NCI-H1694 (cell line): ENCODE measurements at places on chromosomes 13 and 19.

- peak; percentile 74 for DNase-seq
Measured at GRCh38 chr19:49570997-49571676, 9.2 kb downstream of the NOSIP start.

DNA sequence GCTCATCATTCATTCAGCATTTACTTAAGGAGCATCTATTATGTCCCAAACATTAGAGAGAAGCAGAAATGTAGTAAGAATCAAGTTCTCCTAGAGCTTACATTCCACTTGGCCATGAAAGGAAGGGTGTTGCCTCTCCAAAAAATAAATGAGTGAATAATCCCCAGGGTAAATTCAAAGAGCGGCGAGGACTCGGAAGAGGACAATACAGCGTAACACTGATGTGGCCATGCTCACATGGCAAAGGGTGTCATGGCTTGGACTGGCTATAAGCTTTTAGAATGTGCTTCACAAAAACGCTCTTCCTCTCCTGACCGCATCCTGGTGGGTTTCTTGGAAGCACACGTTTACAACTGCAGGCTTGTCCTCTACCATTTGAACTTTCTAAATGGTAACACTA lies 290.2 kb downstream of the IRS2 start:
- no peak for DNase-seq

DNA sequence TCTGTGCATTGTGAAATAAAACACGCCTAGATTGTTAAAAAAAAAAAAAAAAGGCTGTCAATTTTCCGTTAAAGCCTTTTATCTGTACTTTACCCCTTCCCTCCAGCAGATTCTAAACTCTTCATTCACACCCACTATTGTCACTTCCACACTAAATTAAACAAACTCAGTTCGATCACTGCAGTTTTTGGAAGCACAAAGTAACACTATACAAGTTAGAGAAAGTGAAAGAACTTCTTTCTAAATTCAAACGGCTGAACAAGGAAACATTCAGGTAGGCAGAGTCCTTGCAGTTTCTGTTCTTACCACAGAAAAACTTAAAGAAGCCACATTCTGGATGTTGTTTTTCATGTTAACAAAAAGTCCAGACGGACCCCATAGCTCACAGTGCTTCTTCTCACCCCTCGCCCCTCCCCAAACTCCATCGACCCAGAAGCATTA lies 27.5 kb upstream of the UBE2L5 start:
- DNase-seq = no peak

GRCh38 chr13:50844084-50844875 lies 788 bp upstream of the DLEU7 start:
- DNase-seq = no peak

DNA sequence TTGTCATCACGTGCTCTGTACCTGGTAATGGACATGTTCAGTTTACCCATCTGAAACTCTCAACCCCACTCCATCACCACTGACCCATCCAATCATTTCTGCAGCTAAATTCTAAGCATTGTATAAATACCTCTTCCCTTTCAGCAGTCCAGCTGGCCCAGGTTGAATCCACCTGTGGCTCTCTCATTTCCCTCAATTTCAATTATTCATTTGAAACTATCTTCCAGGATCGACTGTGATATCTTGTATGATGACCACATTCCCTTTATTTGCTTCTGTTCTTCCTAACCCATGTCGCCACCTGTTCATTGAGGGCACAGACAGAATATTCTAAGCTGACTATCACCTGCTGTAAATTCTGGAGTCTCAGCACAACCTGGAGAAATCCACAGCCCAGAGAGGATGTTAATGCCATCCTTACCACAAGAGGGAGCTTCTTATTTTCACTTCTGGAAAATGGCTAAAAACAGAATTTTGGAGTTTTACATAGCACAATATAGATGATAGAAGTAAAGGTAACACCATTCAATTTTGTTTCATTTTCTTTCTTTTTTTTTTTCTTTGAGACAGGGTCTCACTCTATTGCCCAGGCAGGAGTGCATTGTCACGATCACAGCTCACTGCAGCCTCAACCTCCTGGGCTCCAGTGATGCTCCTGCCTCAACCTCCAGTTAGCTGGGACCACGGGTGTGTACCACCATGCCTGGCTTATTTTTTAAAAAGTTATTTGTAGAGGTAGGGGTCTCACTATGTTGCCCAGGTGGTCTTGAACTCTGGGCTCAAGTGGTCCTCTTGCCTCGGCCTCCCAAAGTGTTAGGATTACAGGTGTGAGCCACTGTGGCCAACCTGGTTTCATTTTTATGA lies 38.6 kb downstream of the ZNF823 start:
- DNase-seq = no peak

- no peak for DNase-seq
Measured at GRCh38 chr19:13583114-13583513, 76.8 kb upstream of the CACNA1A start.

DNA sequence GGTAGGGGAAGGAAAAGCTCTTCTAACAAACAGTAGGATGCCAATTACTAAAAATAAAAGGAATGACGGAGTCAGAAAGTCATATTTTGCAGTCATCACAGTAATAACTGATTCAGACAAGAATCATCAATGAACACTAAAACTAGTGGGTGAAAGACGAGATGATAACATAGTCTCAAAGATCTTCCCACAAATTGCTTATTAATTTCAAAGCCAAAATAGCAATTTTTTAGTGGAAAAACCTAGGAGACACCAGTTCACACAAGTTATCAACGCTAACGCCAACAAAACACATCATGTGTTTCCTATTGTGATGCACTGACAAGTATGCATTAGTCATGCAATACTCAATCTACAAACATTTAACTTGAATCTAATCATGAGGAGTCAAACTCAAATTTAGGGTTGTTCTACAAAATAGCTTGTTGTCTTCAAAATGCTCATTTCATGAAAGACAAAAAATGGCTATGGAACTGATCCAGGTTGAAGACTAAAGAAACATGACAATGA lies 18.6 kb downstream of the ZNF233 start:
- no peak for DNase-seq

GRCh38 chr13:30354493-30355383 lies 47.4 kb upstream of the KATNAL1 start:
- no peak for DNase-seq

- no peak for DNase-seq
Measured at GRCh38 chr19:56321254-56321988, 6.8 kb upstream of the ZSCAN5A start.

DNA sequence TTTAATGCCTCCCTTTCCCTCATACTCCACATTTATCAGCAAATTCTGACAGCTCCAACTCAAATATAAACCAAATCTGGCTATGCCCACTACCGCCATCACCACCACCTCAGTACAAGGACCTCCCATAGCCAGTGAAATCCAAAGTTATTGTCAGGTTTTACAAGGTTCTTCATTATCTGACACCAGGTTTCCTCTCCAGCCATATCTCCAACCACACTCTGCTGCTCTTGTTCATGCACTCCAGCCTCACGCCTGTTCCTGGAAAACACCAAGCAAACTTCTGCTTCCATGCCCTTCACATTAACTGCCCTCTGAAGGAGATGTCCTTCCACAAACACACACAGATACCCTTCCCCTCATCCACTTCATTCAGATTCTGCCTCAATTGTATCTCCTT lies 102.2 kb upstream of the MIR17HG start:
- no peak for DNase-seq

GRCh38 chr13:99205621-99206220 lies 5.1 kb downstream of the UBAC2 start:
- DNase-seq = no peak

GRCh38 chr19:31317570-31317969 lies 31.7 kb downstream of the TSHZ3 start:
- DNase-seq = no peak

DNA sequence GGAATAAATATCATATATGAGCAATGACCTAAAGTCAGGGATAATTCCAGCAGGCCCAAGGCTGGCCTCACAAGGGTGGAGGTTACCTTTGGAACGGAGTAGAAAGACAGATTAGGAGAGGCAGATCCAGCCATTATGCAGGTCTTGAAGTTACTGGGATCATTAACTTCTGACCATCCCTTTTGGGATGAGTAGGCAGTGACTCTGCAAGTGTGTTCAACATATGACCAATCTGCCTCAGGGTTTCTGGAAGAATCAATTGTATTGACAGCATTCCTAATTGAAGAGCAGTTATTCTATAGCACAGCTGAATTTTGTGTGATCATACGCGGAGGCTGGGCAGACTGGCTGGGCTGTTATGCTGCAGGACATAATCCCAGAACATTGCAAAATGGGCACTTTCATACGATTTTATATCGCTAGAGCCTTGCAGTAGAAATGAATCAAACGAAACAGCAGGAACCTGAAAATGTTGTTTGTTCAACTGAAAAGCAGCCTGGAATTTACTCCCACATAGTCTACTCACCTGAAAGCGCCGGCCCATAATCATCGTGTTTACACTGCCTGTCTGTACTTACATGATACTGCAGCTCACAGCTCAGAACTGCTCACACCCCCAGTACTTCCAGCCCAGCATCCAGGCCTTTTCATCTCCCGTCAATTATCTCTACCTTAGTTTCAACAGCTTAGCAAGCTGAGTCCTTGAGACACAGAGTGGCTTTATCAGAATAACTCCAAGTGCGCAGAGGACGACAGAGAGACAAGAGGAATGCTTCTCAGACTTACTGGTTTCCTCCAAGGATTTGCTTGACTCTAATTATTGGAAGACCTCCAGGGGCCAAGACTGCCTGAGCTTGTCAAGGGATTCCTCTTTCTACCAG lies 556.1 kb downstream of the EFNB2 start:
- DNase-seq = no peak
